Nephron progenitor cell (in vitro differentiated cells): ENCODE measurements at places on chromosomes 2 and 18.

DNA sequence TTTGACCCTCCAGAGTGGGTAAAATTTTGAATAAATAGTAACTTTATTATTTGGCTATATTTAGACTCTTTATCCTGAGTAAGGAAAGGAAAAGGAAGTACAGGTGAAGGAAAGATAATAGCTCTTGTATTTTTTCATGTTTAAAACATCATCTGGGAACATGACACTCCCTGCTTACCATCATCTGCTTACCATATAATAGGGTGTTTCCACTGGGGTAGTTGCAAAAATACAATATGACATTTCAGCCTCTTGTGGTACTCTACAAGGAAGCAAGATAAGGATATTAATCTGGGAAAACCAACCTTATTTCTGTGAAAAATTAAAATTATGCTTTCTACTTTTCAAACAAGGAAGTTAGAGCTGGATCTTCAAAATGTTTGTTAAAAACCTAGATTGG, 9.9 kb downstream of the RELCH start:
- no peak for DNase-seq

- DNase-seq, result no peak
Observed at GRCh38 chr18:67550872-67551520, 34.5 kb upstream of the DSEL start.

GRCh38 chr2:83229443-83229842, 1229.6 kb downstream of the SUCLG1 start:
- DNase-seq, result no peak

- DNase-seq, result no peak
Observed at GRCh38 chr2:88855620-88856408, 164.3 kb downstream of the RPIA start.

DNA sequence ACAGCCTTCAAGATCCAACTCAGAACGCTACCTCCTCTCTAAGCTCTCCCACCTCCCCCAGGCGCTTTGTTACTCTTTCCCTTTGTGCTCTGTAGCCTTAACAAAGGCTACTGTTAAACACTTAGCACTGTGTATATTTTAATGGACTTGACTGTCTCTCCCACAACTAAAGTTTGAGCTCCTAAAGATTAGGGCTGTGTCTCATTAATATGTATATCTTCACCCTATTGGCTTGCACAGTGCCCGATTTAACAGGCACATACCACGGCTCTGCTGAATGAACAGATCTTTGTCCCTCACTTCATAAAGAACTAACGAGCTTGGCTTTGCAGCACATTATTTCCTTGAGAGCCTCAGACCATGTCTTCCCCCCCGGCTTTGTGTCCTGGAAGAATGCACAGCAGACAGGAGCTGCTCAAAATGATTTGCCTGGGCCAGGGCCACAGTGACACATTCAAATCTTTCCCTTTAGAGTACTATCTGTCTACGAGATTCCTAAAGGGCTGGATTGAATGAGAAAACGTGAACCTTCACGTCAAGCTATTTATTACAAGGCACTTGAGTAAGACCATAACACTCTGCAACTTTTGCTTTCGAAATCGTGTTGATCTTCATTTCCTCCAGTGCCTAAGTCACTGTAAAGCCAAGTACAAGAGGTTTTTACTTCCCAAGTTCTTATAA, 22.1 kb downstream of the ABHD3 start:
- no peak for DNase-seq

GRCh38 chr2:175844169-175844568, 157.9 kb downstream of the LNPK start:
- DNase-seq, result no peak

DNA sequence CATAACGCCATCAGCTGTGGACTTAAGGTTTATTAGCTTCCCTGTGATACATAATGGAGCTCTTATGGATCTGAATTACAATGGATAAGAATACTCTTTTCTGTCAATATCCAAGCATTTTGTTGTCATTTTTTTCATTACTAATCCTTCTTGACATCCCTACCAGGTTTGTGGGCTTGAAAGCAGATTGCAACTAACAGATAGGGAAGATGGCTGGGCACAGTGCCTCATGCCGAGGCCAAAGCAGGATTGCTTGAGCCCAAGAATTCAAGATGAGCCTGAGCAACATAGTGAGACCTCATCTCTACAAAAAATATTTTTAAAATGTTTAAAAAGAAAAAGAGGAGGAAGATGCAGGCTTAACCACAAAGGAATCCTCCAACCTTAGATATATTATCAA, 42.4 kb downstream of the ASXL2 start:
- no peak for DNase-seq

DNA sequence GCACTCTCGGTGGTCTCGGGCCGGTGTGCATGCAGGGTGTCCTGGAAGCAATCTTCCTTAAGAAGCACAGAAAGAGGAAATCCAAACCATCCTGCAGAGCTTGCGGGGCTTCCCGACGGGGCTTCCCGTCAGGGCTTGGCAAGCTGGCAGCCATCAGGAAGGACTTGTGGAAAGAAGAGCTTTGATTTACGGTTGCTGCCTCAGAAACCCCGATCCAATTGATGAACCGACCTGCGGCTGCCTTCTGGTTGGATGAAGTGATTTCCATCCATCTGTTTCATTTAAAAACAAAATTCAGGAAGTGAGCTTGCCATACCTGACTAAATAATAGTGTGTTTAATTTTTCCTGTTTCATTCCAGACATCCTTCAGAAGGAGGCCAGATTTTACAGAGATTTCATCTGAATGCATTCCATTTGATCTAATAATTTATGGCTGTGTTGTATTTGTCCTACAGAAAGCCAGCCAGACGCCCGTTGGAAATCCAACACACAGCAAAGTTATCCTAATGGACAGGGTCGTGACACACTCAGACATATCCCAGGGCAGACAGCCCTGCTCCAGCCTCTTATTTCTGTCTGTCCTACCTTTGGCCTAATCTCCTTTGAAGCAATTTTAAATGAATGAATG, 141.3 kb downstream of the SEPTIN10 start:
- no peak for DNase-seq

DNA sequence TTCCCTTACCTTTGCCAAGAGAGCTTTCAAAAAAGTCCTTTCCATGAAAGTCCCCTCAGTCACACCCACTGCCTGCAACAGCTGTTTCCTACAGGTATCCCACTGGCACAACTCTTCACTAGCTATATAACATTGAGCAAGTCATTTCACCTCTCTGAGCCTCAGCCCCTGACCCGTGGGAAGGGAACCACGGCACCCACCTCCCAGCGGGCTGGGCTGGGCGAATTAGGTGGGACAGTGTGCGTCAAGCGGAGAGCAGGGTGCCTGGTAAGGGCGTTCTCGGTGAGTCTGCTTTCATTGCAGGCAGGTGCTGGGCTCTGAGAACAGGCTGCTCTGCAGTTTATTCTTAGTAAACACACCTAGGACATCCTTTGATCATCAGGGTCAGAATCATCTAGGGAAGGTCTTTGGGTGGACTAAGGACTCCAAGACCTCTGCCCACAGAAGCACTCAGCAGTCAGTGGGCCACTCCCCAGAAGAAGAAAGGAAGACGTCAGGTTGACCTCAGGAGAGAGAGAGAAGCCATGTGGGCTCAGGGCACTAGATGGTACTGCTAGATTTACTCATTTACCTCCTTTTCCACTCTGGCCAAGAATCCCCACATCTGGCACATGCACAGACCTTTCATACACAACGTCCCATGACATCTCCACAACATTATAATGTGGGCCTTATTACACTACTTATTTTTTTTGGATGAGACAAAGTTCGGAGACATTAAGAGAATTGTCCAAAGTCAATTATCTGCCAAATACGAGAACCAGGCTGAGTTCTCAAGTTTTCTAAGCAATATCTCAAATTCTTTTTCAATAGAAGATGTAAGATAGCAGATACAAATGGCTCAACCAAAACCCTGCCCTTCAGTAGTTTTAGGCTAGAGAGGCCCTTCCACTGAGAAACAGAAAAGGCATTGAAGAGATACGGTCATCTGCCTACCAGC, 79.9 kb downstream of the GALNT14 start:
- no peak for DNase-seq

- no peak for DNase-seq
Observed at GRCh38 chr2:180001726-180002125, 5.4 kb downstream of the CWC22 start.

DNA sequence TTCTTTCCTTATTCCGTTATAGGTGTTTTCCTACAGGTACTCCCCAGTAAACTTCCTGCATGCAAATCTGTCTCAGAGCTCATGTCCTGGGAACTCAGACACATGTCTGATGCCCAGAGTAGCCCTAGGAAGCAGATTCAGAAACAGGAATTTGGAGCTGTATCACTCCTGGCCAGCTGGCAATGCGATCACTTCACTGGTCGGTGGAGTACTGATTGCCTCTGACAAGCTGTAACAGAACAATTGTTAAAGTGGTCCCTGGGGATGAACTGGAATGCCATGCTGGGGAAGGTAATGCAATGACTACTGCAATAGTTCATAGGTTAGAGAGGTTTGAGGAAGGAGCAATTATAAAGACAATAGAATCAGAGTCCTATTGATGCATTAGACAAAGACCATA, 131.6 kb upstream of the DOCK10 start:
- DNase-seq, result peak; percentile 21

- DNase-seq, result no peak
Observed at GRCh38 chr2:98709535-98709934, 21.4 kb downstream of the MGAT4A start.

DNA sequence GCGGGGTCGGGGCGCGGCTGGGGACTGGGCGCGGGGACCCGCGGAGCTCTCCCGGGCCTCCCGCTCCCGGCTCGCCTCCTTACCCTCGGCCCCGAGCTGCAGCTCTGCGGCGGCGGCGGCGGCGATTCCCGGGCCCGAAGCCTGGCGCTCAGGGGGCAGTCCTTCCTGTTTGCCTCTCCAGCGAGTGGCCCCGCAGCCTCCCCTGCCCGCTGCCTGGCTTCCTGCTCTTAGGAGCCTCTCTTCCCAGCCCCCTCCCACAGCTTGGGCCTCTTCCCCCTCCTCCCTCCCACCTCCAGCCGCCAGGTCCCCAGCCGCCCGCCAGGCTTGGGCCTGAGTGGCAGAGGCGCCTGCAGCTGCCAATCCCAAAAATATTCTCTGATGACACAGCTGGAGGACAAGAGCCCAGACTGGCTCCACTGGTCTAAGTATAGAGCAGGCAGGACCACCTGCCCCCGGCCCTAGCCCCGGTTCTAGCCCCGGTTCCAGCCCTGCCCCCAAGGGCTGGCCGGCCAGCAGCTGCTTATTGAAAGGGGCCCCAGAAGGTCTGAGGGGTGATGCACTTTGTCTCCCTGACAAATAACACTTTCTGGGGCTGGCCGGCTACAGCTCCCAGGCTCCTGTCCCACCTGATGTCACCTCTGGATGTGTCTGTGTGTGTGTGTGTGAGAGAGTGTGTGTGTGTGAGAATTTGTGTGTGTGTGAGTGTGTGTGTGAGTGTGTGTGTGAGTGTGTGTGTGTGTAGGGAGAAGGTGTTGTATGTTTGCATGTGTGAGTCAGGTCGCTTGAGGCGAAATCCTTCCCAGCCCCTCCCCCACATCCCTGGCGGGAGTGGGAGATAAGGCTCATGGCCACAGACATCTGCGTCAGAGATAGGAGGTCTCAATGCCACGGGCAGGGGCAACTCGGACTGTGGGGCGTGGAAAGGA, at the start of gene OBSL1:
OBSL1 (minus strand) TSS at position 229 of the 926 bp plus-strand sequence. CDS start 307 bp downstream, outside the sequence.
- peak; percentile 81 for DNase-seq

DNA sequence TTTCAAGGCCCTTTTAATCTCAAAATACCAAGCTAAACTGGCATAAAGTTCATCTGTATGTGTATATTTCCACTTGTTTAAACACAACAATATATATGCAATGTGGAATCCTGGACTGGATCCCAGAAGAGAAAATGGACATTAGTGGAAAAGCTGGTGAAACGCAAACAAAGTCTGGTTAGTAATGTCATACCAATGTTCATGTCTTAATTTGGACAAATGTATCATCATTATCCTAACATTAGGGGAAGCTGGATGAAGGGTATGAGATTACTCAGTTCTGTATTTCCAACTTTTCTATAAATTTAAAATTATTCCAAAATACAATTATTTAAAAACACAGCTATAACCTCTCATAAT, 3.8 kb downstream of the SP3 start:
- no peak for DNase-seq

GRCh38 chr2:147663962-147664361, 180.9 kb upstream of the ACVR2A start:
- no peak for DNase-seq

DNA sequence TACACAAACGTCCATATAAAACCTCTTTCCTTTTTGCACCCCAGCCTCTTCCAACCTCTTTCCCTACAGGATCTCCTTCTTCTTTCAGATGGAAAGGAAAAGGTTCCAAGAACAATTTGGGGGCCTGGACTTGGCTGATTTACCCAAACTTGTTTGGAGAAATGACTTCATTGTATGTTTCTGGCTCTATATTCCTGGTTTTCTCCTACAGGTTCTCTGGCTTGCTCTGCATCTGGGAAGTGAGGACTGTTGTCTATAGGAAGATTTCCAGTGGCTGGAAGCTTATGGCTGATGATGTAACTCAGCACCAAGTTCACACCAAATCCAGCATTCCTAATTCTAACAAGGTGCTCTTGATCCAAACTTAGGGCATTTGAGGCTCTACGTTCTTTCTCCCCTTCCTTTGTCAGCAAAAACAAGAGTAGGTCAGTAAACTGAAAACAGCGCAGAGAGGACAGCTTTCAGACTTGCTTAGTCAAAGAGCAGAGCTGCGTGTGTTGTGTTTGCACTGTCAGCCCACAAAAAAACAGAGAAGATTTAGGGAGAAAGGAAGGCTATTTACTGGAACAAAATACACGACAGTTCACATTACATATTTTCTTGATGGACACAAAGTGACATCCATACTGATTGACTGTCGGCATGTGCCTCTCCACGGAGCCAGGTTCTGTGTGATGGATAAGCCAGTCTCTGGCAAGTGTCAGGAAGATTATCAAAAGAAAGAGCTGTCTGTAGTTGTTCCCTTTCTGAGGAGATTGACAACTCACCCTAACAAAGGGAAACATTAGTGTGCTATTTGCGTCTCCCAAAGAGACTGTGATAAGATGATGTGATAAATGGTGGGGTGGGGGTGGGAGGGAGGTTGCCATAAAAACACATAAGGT, 39.7 kb downstream of the CDCA7 start:
- DNase-seq, result no peak

- DNase-seq, result peak; percentile 28
Observed at GRCh38 chr2:45256867-45257641, 247.8 kb upstream of the SIX2 start.

- no peak for DNase-seq
Observed at GRCh38 chr2:148103946-148104345, 83.1 kb downstream of the MBD5 start.
